T-helper 22 cell (primary cell): ENCODE measurements at places on chromosomes 12 and 14.

GRCh38 chr14:56846970-56847930, 37.0 kb upstream of the OTX2 start:
- no peak for DNase-seq

GRCh38 chr12:25495331-25496097, 57.6 kb downstream of the LMNTD1 start:
- no peak for DNase-seq

GRCh38 chr12:105832806-105833205, 305.9 kb downstream of the NUAK1 start:
- no peak for DNase-seq

GRCh38 chr12:6461401-6462233, 8.9 kb downstream of the VAMP1 start:
- peak; percentile 83 for DNase-seq

- DNase-seq = no peak
These were observed 49.1 kb downstream of the RASSF8 start for GRCh38 chr12:26007566-26007965.

DNA sequence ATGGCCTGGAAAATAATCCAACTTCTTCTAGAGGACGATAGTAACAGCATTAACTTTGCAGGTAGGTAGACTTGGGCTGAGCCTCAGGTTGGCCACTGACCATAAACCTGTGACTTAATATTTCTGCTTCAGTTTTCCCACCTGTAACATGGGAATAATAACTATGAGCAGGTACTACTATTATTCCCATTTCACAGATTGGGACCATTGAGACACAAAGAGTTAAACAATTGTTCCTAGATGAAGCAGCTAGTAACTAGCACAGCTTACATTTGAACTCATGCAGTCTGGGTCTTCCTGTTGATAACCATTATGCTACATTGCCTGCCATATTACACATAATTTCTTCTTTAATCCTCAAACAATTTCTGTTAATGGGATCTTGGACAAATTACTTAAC, 217.7 kb downstream of the NUAK1 start:
- DNase-seq = no peak

DNA sequence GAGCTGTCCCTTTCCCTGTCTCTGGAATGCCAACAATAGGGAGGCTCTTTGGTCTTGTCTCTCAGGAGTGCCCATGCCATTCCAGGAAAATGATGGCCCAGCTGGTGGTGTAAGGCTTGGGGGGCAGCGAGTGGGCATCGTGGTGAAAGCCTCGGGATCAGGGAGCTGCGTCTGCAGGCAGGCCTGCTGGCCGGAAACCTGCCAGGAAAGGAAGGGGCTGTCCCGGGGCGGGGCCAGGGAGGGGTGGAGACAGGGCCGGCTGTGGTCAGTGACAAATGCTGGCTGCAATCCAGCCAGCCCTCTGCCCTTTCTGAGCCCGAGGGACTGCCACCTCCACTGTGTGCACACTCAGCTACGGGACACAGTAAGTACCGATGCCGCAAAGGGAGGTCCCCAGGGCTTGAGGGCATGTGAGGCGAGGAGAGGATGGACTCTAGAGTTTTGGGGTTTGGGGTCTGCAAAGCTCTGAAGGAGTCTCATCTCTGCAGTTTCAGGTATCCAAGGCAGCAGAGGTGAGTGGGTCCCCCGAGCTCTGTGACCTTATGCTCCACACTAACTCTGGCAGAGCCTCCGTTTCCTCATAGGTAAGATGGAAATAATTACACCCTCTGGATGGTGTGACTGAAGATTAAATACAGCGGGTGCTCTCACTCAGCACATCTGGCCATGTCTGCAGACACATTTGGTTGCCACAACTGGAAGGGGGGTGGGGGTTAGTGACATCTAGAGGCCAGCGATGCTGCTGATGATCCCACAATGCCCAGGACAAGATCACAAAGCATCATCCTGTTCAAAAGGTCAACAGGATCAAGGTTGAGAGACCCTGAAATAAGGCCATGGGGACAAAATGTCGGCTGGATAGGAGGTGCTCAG, at the start of gene SERPINA5:
SERPINA5 (plus strand) TSS at position 300 of the 873 bp plus-strand sequence. CDS start 5,937 bp downstream, outside the sequence.
- no peak for DNase-seq

- DNase-seq = no peak
These were observed 187.6 kb upstream of the C14orf180 start for GRCh38 chr14:104392001-104392395.

GRCh38 chr12:64193931-64194330, 28.2 kb downstream of the KICS2 start:
- DNase-seq = no peak

DNA sequence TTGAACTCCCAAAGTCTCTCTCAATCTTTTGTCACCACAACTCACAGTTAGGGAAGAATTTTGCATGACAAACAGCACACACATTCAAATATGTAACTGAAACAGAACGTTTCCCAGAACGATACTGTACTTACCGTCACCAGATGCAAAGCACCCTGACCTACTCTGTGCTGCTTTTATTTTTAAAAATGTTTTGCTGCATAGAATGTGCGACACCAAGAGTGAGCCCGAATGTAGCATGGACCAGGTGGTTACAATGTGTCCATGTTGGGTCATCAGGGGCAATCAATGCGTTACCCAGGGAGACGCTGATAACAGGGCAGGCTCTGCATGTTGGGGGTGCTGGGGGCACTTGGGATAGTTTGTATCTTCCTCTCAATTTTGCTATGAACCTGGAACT, 14.6 kb upstream of the EIF5 start:
- no peak for DNase-seq

DNA sequence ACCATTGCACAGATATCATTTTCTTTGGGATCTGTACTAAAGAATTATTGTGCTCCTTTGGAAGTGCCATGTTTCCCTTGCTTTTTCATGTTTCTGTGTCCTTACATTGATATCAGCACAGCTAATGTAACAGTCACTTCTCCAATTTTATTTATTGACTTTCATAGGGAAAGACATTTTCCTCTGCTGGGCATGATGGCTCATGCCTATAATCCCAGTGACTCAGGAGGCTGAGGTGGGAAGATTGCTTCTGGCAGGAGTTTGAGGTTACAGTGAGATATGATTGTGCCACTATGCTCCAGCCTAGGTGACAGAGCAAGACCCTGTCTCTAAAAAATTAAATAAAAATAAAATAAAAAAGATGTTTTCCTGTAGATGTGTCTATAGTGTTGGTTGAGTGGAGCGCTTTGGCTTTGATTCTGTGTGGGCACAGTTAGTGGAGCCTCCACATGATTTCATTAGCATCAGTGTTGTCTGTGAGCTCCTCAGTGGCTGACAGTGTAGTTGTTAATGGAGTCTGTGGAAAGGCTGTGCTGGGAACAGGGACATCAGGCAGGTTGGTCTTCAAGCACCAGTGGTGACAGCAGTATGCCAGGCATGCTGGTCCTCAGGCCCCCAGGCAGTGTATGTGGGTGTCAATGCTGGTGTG, 7.4 kb downstream of the OAS2 start:
- DNase-seq = no peak

DNA sequence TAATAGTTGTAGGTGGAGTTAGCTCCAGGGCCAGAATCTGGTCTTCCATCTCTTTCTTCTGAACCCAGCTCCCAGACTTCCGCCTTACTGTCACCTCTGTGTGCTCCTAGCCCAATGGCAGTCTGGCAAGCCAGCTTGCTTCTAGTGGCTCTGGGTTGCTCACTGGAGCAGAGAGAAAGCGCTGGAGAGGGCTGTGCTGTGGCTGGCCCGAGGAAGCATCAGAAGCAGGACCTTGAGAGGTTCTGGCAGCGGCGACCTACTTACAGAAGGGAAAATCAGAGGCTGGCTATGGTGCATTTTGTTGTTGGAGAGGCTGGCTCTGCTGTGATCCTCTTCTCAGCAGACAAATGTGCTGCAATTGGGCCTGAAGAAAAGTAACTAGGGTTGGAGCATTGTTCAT, 28.6 kb downstream of the KCNA5 start:
- DNase-seq = no peak

DNA sequence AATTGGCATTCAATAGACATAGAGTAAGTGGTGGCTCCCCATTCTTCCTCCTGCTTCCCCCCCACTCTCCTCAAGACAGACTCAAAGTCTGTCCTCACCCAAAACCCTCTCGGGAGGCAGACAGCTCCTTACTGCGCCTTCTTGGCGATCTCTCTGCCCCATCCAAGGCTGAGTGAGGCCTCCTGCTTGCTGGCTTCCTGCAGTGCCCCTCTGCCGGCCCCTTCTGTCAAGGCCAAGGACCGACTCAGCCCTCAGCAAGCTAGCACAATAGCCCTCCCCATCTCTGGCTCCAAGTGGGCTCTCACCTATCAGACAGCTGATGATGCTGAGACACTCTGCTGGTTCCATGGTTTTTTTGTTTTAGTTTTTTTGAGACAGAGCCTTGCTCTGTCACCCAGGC, 62.5 kb upstream of the DLK1 start:
- DNase-seq = no peak
